Gastroesophageal sphincter (tissue), 4 donors: ENCODE measurements at places on chromosomes 2 and 18. TPM values are rescaled to one million over a fixed set of nuclear protein-coding genes. Genes with fewer than 3 reads are reported as not detected.

DTNA gene
- total RNA-seq = 110 TPM

GRCh38 chr2:140786585-140786984 is 1344.2 kb downstream of the LRP1B start:
- no peak for ATAC-seq

DNA sequence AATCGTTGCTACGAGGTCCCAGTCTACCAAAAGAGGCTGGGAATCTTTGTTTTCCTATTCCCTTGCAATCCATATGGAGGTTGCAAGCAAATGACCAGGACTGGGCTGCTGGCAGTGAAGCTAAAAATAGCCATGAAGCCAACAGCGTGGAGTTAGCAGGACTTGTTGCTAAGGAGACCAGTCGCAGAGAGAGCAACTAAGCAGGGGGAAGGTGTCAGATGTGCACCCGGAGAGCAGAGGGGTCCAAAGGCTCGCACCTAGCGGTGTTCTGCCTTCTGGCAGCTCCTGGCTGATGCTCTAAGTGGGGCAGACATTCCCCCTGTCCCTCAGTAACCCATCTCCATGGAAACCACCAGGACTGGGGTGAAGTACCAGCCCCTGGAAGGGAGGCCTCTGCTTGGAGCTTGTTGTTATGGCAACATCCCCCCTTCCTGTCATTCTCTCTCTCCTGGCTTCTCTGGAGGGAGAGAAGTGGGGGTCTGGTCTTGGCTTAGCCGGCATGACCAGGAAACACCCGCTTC is 84.6 kb downstream of the DNMT3A start:
- ATAC-seq = peak; percentile 60

DNA sequence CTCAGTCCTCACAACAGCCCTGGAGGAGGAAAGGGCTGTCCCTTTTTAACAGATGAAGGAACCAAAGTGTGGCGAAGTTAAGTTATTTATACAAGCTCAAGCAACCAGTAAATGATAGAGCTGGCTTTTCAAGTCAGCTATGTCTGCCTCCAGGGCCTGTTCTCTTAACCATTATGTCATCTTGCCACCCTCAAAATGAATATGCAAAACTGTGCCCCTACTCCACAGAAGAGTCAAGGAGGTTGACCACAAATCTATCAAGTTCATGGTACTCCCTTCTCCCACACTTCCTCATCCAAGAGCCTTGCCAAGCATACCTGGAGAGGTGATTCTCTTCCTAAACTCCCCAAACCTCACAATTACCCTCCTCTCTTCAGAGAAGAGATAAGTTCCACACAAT is 37.3 kb upstream of the CREB1 start:
- ATAC-seq = no peak
